Right renal cortex interstitium (tissue), 3 donors: ENCODE measurements at places on chromosomes 6 and 20. TPM values are rescaled to one million over a fixed set of nuclear protein-coding genes. Genes with fewer than 3 reads are reported as not detected.

GRCh38 chr6:219019-219570 is 73.2 kb upstream of the DUSP22 start:
- no peak for DNase-seq

GRCh38 chr20:53910351-53911002 is 159.9 kb downstream of the BCAS1 start:
- no peak for DNase-seq

DNA sequence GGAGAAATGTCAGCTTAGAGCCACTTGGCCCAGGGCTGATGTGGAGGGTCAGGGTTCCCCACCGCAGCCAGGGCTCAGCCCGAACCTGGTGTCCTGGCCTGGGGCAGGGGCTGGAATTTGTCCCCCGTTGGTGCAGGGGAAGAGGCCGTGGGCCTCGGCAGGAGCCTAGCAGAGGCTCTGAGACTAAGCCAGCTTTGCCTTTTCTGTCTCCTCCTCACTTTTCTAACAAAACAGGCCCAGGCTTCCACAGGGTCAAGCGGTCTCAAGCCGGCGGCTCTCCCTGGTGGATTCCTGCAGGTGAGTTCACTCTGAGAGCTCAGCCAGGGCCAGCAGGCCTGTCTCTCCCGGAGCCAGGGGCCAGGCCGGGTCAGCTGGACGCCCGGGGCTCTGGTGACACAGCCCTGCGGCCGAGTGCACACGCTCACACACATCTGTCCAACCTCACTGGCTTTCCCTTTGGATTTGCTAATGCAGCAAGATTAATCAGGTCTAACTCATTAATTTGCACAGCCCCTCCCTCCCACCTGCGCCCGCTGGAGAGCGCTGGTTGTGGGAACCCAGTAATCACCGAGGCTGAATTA is 2.9 kb upstream of the CHRNA4 start:
- DNase-seq = no peak

Gene RIPPLY2
- polyA plus RNA-seq = 0.10 TPM

DNA sequence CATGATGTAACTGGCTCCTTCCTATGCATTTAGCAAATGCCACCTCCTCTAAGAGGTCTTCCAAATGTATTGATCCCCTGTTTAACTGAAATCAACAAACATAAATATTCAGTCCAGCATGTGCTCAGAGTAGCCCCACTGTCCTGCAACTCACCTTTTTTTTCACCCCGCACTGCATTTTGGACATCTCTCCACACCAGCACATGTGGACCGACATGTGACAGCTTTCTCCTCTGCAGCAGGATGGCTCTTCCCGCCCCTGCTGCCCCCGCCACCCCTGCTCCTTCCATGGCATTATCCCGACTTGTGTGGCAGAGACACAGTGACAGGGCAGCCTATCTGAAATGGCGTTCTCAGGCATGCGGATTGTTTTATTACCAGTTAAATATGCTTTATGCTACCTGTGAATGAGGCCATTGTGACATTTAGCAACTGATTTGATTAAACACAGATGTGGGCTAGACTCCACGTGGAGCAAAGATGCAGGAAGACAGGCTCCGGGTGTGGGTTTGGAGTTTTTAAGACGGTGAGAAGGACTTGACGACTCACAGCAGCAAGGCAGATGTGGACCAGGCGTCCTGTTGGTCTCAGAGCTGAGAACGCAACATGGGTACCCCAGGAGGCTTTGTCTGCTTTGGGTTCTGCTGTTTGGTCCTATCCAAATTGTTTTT is 161.2 kb downstream of the EYA2 start:
- DNase-seq = no peak

Gene TRERF1
- polyA plus RNA-seq = 13.7 TPM

DNA sequence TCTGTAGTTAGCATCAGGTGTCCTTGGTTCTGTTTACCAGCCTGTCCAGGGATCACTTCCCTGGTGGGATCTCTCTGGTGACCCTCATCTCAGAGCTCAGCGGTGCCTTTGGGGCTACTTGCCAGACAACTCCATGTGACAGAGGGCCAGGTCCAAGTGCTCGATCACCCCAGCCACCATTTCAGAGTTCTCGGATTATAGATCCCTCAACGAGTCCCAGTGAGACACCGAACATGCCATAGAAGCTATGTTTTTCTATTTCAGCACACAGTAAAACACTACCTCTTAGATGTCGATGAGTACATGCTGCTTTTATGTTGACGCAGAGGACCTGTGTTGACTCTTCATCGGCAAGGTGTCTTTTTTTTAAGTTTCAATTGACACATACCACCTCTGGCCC is 170.1 kb upstream of the AKAP12 start:
- DNase-seq = no peak

Gene CD93
- polyA plus RNA-seq = 44.4 TPM

DNA sequence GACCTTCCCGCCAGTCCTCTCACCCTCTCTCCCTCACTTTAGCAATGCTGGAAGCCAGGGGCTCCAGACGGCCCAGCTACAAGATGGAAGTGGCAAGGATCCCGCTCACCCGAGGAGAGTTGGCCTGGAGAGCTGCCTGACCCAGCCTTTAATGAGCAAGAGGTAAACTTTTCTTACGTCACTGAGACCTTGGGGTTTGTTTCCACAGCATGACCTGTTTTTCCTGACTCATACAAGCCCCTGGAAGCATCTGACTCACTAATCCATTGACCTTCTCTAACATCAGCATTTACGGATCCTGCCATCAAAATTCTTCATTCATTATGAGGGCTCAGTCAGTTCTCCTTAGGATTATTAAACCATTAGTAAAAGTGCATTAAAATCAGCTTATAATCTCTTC is 120.4 kb downstream of the MYLK4 start:
- no peak for DNase-seq

Gene WASF1
- polyA plus RNA-seq = 49.0 TPM

- no peak for DNase-seq
Observed at GRCh38 chr20:40711079-40711478, 22.0 kb upstream of the MAFB start.
